ENCODE measurements at places on chromosomes 12 and 14.

DNA sequence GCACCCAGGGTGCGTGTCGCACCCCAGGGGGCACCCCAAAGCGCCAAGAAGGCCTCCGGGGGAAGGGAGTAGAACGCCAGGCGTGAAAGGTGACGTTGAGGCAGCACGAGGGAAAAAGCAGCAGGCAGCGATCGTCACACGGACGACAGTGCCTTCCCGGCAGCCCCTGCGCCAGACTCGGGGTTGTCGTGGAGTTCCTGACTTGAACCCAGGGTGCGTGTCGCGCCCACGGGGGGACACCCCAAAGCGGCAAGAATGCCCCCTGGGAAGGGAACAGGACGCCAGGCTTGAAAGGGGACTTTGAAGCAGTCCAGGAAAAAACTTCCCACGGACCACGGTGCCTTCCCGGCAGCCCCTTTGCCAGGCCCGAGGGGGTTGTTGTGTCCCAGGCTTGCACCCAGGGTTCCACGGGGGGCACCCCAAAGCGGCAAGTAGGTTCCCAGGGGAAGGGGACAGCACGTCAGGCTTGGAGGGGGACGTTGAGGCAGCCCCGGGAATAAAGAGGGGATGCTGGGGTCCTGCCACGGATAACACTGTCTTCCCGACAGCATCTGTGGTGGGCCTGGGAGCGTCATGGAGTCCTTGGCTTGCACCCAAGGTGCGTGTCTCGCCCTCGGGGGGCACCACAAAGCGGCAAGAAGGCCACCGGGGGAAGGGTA is 159.2 kb upstream of the ALG10B start:
- DNase-seq = no peak

GRCh38 chr12:15163030-15163976 is 57.9 kb downstream of the RERG start:
- no peak for DNase-seq

DNA sequence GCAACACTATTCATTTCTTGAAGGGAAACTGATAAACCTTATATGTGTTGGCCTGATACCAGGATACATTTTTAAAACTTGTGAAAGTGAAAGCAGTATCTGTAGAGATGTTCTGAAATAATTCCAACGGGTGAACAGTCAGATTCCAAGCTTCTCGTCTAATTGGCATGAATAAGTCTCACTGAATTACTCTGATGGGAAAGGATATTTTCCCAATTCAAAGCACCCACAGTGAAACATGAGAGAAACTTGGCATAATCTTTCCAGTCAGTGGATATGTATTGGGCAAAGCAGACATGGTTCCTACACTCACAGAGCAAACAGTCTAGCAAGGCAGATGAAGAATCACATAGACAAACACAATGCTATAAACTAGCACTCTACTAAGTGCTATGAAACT is 413.1 kb downstream of the MED13L start:
- DNase-seq = no peak

DNA sequence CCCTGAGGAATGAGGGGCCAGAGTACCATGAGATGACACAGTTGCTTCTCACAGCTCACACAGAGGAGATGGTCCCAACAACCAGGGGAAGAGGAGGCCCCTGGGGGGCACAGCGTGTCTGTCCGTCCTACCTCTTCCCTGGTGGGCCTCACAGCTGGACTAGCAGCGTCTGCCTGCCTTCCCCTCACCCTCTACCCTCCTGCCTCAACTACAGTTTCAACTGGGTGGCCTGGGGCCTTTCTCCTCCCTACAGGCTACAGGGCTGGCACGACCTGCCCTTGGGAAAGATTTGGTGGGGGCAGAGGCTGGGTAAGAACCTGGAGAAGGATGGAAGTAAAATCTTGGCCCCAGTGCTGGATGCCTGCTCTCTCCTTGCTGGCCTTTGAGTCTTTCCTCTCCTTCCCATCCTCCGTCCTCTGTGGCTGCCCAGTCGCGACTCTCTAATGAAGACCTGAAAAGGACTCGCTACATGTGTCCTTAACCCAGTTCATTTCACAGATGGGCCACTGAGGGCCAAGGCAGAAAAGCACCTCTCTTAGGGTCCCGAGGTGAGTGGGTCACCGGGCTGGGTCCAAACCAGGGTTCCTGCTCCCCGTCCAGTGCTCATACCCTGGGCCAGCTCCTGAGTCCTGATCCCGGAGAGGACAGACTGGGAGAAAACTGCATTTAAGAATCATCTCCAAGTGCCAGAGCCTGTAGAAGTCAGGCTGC is 232.5 kb downstream of the BCL11B start:
- no peak for DNase-seq

DNA sequence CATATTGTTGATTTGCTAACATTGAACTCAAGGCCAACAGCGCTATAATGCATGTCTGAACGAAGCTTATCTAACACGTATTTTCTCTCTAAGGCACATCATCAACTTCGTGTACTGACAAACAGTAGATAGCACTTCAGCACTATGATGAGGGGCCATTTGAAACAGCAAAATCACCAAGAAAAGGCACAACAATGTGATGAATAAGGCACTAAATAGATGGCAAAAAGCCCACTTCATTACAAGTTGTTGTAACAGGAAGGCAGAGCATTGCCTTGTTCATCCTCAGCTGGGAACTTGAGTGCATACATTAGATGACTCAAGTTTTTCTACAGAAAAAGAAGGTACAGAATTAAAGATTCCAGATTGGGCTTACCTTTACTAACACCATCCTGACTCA is 75.2 kb downstream of the LIN7A start:
- no peak for DNase-seq

DNA sequence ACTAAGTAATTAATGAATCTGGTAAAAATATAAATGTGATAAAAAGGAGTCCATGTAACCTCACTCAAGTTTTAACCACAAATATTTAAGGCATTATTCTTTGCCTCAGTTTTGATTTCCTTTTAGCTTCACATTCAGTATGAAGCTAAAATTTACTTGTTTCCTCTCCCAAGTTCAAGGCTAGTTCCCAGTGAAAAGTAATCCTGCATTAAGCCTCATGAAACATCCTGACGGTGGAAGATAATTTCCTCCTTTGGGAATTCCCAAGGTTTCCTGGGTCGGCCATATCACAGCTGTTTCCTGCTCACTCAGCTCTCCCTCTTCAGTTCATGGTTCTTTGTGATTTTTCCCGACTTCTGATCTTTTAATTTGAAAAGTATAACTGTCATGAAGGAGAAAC is 1256.8 kb upstream of the FLRT2 start:
- no peak for DNase-seq

DNA sequence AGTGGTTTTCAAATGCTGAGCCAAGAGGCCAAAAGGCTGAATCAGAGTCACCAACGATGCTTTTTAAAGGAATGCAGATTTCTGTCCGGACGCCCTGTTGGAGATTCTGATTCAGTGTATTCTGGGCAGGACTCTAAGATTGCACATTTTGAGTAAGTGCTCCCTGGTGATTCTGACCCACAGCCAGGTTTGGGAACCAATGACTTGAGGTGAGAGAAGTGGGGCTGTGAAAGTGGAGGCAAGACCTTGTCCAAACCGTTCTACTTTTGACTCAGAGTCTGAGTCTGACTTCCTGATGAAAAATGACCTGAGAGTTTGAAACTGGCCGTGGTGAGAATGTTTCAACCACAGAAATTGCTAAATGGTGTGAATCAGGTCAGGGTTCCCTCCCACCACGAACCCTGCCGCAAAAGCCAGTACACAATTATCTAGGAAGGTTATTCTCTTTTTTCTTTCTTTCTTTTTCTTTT is 90.2 kb downstream of the NTN4 start:
- DNase-seq = no peak

DNA sequence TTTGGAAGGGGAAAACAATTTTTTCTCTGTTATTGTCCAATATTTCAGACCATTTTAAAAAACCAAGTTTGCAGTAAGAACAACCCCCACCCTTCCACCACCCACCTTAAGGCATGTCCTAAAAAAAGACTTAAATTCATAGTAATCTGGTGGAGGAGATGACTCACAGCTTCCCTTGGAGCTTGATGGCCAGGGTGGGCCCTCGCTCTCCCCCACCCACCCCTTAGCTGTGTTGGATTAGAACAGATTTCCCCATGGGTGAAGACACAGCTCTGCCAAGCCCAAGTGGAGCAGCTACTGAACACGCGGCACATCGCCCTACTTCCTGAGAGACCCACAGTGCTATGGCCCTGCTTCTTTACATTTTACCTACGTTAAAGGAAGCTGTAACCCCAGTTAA is 140.3 kb downstream of the GCH1 start:
- DNase-seq = no peak

DNA sequence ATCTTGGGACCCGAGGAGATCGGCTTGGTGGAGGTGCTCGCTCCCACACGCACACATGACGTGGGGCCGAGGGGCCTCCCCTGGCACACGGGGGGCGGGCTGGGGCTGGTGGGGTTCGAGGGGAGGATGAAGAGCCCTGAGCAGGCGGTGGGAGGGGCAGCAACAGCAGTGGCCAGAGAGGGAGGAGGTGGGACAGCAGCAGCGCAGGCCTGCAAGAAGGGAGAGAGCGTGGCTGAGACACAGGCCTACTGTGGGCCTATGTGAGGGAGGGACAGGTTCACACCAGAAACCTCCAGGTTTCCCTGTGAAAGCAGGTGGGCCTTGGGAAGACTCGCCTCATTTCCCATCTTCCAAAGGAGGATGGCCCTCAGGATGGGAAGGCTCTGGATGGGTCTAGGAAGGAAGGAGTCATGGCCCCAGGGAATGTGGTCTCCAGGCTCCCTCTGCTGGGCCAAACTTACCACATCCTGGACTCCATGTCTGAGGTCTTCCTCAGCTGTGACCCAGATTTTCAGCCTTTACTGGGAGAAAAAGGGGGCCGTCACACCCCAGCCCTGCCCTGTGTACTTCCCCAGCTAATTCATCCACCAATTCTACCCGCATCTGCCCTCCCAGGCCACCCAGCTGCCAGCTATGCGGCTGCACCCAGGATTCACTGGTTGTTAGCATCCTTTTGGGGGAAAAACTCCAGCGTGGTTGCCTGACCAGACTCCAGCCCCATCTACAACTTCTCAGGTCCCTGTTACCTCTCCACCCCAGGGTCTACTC is 2.8 kb downstream of the PIANP start:
- DNase-seq = no peak

- no peak for DNase-seq
These were observed 119.9 kb downstream of the PHETA1 start for GRCh38 chr12:111249018-111249370.

- no peak for DNase-seq
These were observed 28.8 kb downstream of the HECTD4 start for GRCh38 chr12:112353393-112353792.

DNA sequence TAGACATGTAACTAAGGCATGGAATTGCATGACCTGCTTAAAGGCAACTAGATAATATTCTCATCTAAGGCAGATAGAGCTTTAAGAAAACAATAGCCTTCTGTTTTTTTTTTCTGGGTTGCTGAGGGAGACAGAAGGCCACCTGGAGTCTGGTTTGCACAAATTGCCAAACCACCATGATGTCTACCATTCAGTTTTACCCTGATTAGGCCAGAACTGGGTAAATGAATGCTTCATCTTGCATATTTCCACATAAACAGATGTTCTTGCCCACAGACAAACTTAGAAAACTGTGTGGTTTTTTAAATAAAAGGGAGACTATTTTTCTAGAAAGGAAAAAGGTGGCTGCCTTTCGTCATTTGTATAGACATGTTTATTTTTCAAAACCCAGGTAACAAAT is 278.7 kb upstream of the PRICKLE1 start:
- DNase-seq = no peak

DNA sequence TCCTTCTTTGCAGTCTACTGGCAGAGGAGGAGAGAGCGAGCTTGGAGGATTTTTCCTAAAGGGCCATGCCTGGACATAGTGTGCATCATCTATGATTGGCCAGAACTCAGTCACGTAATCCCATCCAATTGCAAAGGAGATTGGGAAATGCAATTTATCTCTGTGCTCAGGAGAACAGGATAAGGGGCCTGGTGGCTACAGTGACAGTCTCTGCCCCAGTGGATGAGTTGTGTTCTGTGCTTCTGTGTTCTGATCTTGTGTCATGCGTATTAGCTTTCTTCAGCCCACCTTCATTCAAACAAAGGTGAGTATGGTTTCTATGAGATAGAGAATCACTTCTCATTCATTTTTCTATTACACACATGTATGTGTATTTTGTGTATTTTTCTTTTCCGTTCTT is 144.3 kb downstream of the NRXN3 start:
- DNase-seq = no peak

DNA sequence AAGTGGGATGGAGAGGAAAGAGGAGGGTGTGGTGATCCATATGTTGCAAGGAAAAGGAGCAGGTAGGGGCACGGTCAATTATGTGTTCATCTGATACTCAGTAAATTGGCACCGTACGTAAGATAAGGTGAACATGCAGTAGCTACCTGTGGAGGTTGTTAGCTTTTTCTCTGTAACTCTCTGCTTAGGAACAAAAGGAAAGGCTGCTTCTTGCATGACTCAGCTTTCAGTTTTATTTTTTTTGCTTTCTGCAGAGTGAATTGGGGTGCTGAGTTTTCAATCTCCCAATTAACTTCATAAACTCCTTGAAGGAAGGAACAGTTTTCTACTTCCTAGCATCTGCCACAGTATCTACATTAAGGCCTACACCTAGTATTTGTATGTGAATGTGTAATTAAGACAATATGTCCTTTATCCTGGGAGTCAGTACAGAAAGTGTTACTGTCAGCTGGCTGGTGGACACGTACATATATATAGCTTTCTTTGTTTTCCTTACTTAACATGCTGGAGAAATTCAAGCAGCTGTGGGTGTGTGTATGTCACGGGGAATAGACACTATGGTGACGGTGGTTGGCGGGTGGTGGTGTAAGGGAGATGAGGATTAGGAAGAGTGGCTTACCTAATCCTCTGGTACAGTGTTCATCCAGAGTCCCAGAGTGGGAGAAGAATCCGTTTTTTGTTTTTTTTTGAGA is 40.1 kb upstream of the WNK1 start:
- DNase-seq = no peak

GRCh38 chr12:93740751-93741150 is 63.6 kb downstream of the CRADD start:
- no peak for DNase-seq

DNA sequence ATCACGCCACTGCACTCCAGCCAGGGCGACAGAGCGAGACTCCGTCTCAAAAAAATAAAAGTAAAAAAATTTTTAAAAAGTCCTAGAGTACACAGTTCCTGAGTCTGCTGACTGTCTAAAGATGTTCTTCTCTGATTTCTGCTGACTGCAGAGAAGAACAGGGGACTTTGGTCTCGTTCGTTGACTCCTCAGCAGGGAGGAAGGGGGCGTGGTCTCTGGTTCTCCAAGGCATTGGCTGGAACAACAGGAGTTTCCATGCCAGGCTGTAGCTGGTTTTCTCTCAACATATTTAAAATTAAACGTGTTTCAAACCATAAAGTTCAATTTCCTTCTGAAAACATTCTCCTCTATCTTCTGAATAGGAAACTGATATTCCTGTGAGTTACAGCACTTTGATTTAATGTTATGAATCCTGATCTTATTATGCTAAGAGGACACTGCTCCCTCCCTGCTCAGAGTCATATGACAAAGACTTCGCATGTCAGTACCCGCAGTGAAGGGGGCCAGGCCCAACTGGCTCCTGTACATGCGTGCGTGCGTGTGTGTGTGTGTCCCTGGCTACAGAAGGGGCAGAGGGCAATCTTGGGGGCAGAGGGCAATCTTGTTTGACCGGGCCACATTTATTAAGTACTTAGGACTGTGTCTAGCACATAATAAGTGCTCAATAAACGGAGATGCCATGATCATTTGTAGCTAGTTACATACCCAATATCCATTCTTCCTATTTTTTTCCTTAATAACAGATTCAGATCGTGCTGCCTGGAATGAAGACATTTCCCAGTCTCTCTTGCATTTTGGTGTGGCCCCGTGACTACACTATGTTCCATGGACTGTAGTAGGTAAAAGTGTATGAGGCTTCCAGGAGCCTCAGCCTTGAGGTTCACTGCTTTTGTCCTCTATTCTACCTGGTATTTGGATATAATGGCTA is 16.5 kb upstream of the HNF1A start:
- DNase-seq = no peak

- DNase-seq = no peak
These were observed 39.5 kb downstream of the TPCN1 start for GRCh38 chr12:113260636-113261300.

All from stimulated activated CD8-positive, alpha-beta memory T cell treated with anti-CD3 and anti-CD28 coated beads, Interleukin-15, amount 100 ng/mL, for 24 hours (primary cell).